ENCODE measurements at places on chromosomes 6 and 20.

GRCh38 chr6:11615214-11615602 lies 77.7 kb downstream of the TMEM170B start:
- DNase-seq = no peak

GRCh38 chr20:13995841-13996240 lies 525 bp downstream of the MACROD2 start:
- DNase-seq = no peak

- DNase-seq = no peak
These were observed 81.4 kb downstream of the DLL1 start for GRCh38 chr6:170209354-170210025.

GRCh38 chr6:22023937-22024336 lies 272.9 kb downstream of the PRL start:
- DNase-seq = no peak

DNA sequence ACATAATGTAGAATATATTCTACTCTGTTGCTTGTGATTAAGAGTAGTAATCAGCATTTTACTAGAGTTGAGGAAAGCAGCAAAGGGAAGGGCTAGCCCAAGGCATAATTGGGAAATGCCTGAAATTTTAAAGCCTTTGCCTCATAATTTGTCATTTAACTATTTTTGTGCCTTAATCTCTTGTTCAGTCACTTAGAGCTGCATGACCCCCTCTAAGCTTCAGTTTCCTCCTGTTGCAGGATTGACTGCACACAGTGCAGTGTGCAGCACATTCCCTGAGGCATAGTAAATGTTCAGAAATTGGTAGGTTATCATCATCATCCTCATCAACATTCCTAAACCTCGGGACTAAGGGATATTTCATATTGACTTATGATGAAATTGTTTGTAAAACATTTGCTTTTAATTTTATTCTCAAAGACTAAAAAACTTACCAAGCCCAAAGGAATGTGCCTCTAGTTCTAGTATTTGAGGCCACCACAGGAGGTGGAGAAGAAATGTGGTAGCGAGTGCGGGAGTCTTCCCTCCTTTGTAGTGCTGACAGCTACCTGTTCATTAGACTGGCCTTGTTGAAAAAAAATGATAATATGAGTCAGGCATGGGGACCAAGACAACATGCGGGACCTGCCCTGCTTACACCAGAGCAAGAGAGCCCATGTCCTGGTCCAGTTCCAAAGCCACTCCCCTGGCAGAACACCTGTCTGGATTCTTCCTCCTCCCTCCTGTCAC lies 14.8 kb upstream of the TENT5A start:
- no peak for DNase-seq

GRCh38 chr6:6711031-6711785 lies 122.7 kb downstream of the LY86 start:
- no peak for DNase-seq

DNA sequence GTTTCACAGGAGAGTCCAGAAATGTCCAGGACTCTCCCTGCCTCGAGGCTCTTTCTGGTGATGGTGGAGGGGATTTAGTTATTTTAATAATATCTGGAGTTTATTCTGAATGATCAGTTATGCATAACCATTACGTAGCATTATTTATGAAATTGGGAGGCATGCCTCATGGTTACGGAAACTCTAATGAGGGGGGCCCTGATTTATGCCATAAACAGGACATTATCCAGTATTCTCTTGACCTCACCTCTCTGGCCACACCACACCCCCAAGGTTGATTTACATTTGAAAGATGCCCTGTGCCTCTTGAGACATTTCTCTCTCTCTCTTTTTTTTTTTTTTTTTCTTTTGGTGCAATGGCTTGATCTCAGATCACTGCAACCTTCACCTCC lies 268.8 kb downstream of the TFAP2C start:
- DNase-seq = no peak

- DNase-seq = no peak
These were observed 143.9 kb upstream of the ZNF217 start for GRCh38 chr20:53737396-53738038.

DNA sequence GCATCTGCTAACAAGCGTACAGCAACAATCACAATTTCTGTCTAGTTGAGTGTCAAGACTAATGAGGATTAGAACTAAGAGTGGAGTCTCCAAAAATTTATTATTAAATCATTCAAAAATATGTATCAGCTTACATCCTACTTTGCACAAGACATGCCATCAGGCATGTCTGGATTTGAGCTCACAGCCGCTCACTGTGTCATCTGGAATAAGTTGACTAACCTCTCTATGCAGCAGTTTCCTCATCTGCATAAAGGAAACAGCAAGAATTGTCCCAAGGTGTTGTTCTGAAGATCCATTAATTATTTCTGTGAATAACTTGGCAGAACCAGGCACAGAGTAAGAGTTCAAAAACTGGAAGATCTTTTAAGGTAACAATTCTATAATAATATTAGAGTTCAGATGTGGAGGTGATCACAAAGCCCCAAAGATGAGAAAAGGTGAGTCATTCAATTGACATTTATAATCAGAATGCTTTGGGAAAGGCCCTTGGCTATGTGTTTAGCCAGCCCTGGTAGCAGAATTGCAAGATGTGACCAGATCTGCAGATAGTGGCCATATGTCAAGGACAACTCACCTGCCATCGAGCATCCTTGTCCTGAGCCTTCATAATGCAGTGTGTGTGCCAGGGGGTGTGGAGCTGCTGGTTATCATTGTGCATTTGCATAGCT lies 264.0 kb downstream of the FOXA2 start:
- DNase-seq = no peak

- DNase-seq = no peak
These were observed 41.0 kb upstream of the GLP1R start for GRCh38 chr6:39007575-39007974.

DNA sequence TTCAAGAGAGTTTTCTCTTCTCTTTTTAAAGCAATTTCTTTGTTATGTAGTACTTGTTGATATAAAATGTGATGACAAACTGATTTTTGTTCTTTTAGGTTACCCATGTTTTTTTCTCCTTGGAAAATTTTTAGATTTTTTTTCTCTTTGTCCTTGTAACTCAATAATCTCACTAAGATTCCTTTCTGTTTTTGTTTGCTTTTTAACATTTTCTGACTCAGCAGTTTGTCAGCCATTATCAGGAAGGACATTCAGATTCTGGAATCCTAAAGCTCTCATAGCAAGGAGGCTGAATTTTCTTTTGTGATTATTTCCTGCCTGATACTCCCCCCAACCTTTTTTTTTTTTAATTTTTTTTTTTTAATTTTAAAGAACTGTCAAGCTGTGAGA lies 75.2 kb upstream of the CITED2 start:
- DNase-seq = no peak

Data from thoracic aorta (tissue), 2 donors.